ENCODE measurements at places on chromosomes 7 and 10.
A peak's percentile ranks its signal among the peaks of the same experiment; 100 is the strongest.

DNA sequence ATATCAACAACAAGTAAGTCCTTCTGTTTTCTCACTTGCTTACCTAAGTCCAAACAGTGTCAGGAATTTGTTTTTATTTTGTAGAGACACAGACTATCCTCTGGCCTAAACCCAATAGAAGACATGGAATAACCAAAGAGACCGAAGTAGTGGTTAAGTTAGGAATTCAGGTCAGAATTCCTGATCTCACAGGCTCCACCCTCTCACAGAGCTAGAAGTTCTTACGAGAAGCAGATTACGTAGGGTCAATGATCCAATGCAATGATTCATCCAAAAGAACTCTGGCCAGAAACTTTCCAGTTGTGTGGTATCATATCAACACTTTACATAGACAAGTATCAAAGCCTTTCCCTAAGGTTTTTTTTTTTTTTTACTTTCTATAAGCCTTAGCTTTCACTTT, 73.8 kb downstream of the IQUB start:
- DNase-seq = no peak

DNA sequence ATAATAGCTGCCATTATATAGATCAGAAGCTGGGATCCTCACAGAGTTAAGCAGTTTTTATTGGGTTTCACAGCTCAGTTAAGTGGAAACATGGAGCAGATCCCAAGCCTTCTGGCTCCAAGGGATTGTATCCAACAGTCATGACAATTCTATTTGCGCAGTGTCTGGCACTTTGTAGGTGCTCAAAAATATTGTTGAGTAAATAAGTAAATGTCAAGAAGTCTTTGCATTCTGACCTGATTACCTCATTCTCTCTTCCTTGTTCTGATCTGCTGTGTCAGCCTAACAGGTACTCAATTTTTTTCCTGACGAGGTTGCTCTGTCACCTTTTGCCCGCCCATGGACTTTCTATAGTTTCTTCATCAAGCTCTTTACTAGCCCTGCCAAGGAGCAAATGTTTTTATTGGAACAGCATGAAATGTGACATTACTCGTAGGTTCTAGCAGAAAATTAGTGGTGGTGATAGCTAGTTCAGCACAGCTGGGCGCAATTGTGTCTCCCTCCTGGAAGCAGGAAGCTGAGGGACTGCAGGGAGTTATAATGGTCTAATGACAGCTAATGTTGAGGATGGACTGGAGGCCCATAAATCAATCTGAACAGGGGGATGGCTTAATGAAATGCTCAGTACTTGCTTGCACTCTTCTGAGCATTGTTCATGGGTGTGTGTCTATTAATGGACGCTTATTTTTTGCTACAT, 680.2 kb downstream of the CCSER2 start:
- DNase-seq = no peak

- DNase-seq = peak; percentile 89
Measured at GRCh38 chr7:2030475-2031450, 202.0 kb downstream of the MAD1L1 start.

GRCh38 chr10:79394664-79395063, 47.4 kb downstream of the PPIF start:
- DNase-seq = no peak

GRCh38 chr7:30799206-30799975, 28.2 kb downstream of the MINDY4 start:
- peak; percentile 96 for DNase-seq

DNA sequence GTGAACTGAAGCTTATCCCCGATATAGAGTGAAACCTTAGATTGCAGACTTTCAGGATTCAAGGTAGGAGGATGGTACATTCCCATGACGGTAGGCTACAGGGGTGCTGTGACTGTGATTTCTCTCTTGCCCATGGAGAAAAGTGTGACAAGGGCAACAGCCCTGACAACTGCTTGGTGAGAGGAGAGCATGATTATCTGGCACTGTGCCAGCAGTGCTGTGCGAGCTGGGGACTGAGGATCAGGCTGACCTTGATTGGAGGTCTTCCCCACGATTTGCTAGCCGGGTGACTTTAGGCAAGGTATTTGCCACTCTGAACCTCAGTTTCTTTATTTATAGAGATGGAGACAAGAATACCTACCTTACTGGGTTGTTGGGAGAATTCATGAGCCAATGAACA, 229.5 kb downstream of the PTEN start:
- DNase-seq = peak; percentile 62
